Cortex of kidney (tissue), 1 donor: ENCODE measurements at places on chromosomes 12 and 14.

DNA sequence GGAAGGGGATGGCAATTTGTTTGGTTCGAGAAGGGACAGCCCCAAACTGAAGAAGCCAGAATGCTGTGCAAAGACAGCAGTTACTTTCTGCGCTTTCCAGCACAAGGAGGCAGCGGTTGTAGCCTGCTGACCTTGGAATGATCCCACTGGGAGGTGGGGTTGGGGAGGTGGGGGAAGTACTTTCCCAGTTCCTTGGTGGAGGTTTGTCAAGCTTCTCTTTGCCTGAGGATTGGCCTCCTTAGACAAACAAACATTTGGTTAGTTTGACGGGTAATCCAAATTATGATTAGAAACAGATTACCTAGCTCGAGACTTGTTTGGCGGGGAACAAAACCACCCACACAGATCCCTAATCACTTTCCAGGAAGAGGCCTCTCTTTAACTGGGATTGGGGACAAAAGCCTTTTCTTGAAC is 79.1 kb upstream of the EGLN3 start:
- no peak for DNase-seq

DNA sequence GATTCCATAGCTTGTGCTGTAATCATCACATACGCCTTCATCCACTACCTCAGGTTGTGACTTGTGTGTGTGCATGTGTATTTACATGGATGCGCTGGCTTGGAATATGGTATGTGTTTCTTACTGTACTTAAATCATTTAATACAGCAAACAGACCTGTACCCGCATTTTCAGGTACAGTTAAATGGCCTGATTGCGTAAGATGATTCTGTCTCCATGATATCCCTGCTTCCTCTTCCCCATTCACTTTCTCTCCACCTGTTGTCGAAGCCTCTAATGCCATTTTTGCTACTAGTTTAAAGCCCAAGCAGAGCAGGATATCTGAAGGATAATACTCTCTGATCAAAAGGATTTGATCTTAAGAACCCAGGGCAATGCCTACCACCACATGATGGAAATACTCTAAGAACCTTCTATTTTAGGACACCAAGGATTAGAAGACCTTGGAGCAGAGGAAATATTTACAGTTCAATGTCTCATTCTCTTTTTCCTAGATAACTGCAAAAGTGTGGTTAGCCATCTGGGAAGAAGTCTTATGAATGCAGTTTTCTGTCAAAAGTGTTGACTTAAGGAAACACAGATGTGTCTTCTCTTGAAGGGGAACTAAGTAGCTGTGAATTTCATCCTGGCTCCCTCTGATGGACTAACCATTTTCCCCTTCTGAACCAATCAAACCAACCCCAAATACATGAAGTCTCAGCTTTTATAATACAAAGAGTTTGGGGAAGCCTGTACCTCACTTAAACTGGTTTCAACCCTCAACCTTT is 78.7 kb downstream of the HELB start:
- DNase-seq, result no peak

GRCh38 chr12:46549527-46550265 is 177.1 kb upstream of the SLC38A2 start:
- no peak for DNase-seq

- DNase-seq, result no peak
Observed at GRCh38 chr12:95674631-95675030, 115.9 kb downstream of the NTN4 start.
